ENCODE measurements at places on chromosomes 2 and 18. TPM values are rescaled to one million over a fixed set of nuclear protein-coding genes. Genes with fewer than 3 reads are reported as not detected.

GRCh38 chr2:181304011-181304844 lies 153.0 kb upstream of the ITGA4 start:
- no peak overlapping the region for H3K4me3 ChIP-seq
- no peak for DNase-seq
- H3K27ac ChIP-seq: no peak overlapping the region
- H3K27me3 ChIP-seq: no peaks in the 10 kb centered on the region

CD8A gene
- 1.0 TPM for total RNA-seq

GRCh38 chr18:46693996-46694395 lies 37.0 kb upstream of the LOXHD1 start:
- H3K27me3 ChIP-seq: no peaks in the 10 kb centered on the region
- H3K4me1 ChIP-seq: no peaks in the 10 kb centered on the region
- DNase-seq: no peak
- H3K4me3 ChIP-seq: no peak overlapping the region
- no peak overlapping the region for H3K27ac ChIP-seq

GRCh38 chr2:190791347-190791975 lies 89.2 kb upstream of the GLS start:
- DNase-seq: no peak
- no peaks in the 10 kb centered on the region for H3K4me1 ChIP-seq
- no peak overlapping the region for H3K4me3 ChIP-seq
- H3K36me3 ChIP-seq: no peaks in the 10 kb centered on the region

CPO gene
- total RNA-seq: not detected

GRCh38 chr2:239455436-239456203 lies 54.8 kb upstream of the HDAC4 start:
- no peak overlapping the region for H3K4me3 ChIP-seq
- H3K4me1 ChIP-seq: no peaks in the 10 kb centered on the region
- no peaks in the 10 kb centered on the region for H3K27me3 ChIP-seq
- H3K36me3 ChIP-seq: no peaks in the 10 kb centered on the region

Data from pancreas (tissue), 10 donors.